Adipocyte (in vitro differentiated cells): ENCODE measurements at places on chromosomes 3 and 15.

DNA sequence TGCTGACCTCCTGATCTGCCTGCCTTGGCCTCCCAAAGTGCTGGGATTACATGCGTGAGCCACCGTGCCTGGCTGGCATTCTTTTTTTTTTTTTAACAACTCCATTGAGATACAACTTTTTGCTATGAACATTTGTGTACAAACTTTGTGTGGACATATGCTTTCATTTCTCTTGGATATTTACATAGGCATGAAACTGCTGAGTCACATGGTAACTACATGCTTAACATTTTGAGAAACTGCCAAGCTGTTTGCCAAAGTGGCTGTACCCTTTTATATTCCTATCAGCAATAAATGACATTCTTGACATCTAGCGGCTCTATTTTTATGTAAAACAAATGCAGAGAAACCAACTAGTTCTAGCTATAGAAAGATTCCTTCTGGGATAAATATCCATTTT lies 8.7 kb upstream of the YEATS2 start:
- DNase-seq: peak; percentile 59

GRCh38 chr3:41247055-41248004 lies 48.0 kb downstream of the CTNNB1 start:
- DNase-seq: no peak

GRCh38 chr15:33029109-33029652 lies 165.3 kb downstream of the FMN1 start:
- no peak for DNase-seq

- no peak for DNase-seq
Observed at GRCh38 chr3:30130391-30130790, 476.0 kb upstream of the TGFBR2 start.

DNA sequence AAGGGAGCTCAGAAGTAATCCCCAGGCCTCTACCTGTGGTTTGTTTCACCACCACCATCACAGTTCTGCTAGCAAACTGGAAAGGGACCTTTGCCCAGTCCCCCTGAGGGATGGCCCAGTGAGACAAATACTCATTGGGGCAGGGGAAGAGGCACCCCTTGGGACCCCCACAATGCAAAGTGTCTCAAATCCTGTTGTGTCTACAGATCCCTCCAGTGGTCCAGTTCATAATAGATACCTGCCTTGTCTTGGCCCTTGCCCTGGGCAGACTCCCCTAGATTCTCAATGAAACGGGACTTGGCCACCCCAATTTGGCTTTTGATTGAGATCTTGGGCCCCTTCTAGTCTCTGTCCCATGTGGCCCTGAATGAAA lies 43.8 kb upstream of the RAB6B start:
- no peak for DNase-seq

GRCh38 chr3:198107840-198108734 lies 148.1 kb downstream of the LMLN start:
- no peak for DNase-seq
